Urinary bladder (tissue), 4 donors: ENCODE measurements at places on chromosomes 5 and 9. TPM values are rescaled to one million over a fixed set of nuclear protein-coding genes. Genes with fewer than 3 reads are reported as not detected.

The FOXD4L5 gene
- not detected for polyA plus RNA-seq

The ORM2 gene
- 3.2 TPM for polyA plus RNA-seq

The SPINK6 gene
- polyA plus RNA-seq, result not detected

The ARID3C gene
- not detected for polyA plus RNA-seq

The GABBR2 gene
- polyA plus RNA-seq, result 0.04 TPM

The PAEP gene
- not detected for polyA plus RNA-seq

The TAL2 gene
- polyA plus RNA-seq, result not detected

The LAMC3 gene
- polyA plus RNA-seq, result 37.1 TPM

The PNPLA7 gene
- polyA plus RNA-seq, result 6.4 TPM

The CNTNAP3 gene
- polyA plus RNA-seq, result 4.3 TPM

The KIAA0825 gene
- 0.79 TPM for polyA plus RNA-seq

The OBP2B gene
- polyA plus RNA-seq, result not detected

The PCDHGA9 gene
- polyA plus RNA-seq, result 3.1 TPM

The ATOX1 gene
- 121 TPM for polyA plus RNA-seq

The APBA1 gene
- 7.1 TPM for polyA plus RNA-seq

The DDX31 gene
- polyA plus RNA-seq, result 6.7 TPM

The ESM1 gene
- 0.19 TPM for polyA plus RNA-seq

The CAPSL gene
- not detected for polyA plus RNA-seq

The NKD2 gene
- 7.5 TPM for polyA plus RNA-seq

The SHOC1 gene
- polyA plus RNA-seq, result 0.05 TPM

The PCDHGA6 gene
- polyA plus RNA-seq, result 3.7 TPM

The FAM163B gene
- polyA plus RNA-seq, result 0.86 TPM

The FUT7 gene
- 0.18 TPM for polyA plus RNA-seq

The NEUROG1 gene
- not detected for polyA plus RNA-seq

The KCNMB1 gene
- polyA plus RNA-seq, result 82.8 TPM

The SPEF2 gene
- 3.7 TPM for polyA plus RNA-seq

The PTPN3 gene
- polyA plus RNA-seq, result 1.9 TPM

The PCDHB16 gene
- 2.4 TPM for polyA plus RNA-seq

The ENTREP1 gene
- polyA plus RNA-seq, result 7.2 TPM
